ENCODE measurements at places on chromosomes 11 and 22.

- DNase-seq: no peak
These were observed 17.0 kb upstream of the CHADL start for GRCh38 chr22:41257696-41258095.

GRCh38 chr11:66992041-66992440 is 16.9 kb downstream of the C11orf86 start:
- no peak for DNase-seq

- no peak for DNase-seq
These were observed 151.8 kb upstream of the ANO5 start for GRCh38 chr11:22041039-22041438.

- no peak for DNase-seq
These were observed 15.4 kb downstream of the OR52K2 start for GRCh38 chr11:4464216-4465159.

DNA sequence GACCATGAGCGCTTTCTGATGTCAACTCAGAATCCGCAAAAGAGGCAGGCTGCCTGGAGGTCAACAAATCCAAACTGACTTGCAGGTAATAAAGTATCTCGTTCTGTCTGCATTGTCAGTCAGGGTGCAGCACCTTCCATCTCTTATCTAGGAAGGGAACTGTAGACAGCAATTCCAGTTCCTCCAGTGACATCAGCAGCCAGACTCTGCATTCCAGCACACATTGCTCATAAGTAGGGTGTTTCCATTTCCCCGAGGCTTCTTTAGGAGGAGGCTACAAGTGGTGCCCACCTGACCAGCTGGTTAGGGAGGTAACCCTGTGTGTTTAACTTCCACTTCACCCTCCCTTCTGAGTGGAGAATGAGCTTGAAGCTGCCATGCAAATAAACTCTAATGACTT is 53.3 kb downstream of the NTM start:
- no peak for DNase-seq

GRCh38 chr11:134861490-134862104 is 449.6 kb upstream of the B3GAT1 start:
- no peak for DNase-seq

DNA sequence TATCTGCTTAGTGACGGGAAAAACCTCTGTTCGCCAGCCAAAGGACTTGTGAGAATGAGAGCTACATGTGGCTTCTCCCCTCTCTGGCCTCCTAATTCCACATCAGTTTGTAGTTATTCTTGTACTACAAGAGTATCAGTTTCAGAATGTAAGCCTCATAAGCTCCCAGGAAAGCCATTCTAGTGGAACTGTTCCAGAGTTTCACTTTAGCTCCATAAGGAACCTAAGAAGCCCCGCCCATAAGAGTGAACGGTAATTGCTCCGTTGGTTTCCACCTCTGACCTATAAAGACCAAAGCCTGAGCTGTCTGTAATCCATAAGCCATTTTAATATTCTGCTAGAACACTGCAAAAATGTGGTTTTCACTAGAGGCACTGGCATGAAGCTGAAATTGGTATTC is 53.0 kb downstream of the SIK3 start:
- DNase-seq: no peak

DNA sequence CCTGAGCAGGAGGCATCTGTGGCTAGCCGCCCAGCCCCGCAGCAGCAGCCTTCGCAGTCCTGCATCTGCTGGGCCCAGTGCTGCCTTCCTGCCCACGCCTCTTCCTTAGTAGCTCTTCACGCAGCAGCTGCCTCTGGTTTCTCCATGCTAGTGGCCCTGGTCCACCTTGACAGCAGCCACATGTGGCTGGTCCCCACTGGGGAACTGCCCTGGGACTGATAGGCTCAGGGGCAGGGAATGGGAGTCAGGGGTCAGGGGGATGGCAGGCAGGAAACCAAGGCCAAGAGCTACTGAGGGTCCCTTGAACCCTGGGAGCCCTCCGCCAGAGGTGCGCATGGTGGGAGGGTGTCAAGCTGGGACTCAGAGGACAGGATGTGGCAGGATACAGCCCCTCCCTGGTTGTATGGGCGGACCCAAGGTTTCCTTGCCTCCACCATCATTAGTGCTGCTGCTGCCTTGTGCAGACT is 99.4 kb upstream of the PITPNB start:
- DNase-seq: no peak

GRCh38 chr11:111231836-111232235 is 13.7 kb upstream of the POU2AF2 start:
- no peak for DNase-seq

GRCh38 chr11:78667461-78667860 is 92.8 kb upstream of the NARS2 start:
- no peak for DNase-seq

Measured in activated CD4-positive, alpha-beta T cell treated with anti-CD3 and anti-CD28 coated beads, Interleukin-2, Interleukin-6, amounts not matched to agents 100 ng/mL and 50 ng/mL, durations not matched to agents 16 hours and 8 hours (primary cell).